ENCODE measurements at places on chromosomes 3 and 15. TPM values are rescaled to one million over a fixed set of nuclear protein-coding genes. Genes with fewer than 3 reads are reported as not detected.

DNA sequence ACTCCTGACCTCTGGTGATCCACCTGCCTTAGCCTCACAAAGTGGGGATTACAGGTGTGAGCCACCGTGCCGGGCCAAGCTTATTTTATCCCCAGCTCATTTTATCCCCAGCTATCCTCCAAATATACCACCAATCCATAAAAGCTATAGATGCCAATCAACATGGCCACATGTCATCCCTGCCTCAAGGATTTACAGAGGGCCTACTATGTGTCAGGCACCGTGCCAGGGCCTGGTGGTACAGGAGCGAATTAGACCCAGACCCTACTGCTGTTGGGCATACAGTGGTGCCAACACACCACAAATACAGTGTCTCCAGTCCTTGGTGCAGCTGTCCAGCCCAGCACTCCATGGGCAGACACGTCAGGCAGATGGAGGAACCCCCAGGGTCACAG, 73.4 kb downstream of the SCN5A start:
- DNase-seq, result no peak

Gene ARGFX
- not detected for polyA plus RNA-seq

Gene GATA2
- 25.7 TPM for polyA plus RNA-seq

GRCh38 chr3:193640165-193640715, 47.2 kb downstream of the OPA1 start:
- DNase-seq, result no peak

DNA sequence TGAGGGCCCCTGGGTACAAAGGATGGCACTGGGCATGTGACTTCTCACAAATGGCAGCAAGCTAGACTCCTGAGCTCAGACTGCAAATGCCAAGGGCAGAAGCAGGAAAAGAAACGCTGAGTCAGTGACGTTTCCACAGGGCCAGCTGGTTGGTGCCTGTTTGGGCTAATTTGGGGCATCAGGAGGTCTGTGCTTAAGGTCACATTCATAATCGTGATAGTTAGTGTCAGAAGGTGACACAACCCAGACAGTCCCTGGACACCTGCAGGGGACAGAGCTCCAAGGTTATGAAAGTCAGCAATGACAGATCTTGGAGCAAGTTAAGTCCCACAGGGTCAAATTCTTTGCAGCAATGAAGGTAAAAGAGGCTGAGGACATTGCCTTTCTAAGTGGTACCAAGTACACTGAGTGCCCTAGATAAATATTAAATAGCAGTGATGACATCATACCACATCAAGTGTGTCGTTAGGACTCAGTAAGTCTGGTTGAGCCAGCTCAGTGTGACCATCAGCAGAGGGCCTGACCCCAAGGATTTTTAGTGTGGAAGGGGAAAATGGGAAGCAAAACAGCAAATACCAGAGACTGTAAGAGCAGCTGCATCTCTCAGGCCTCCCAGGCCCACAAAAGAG, 556.9 kb upstream of the CFAP20DC start:
- no peak for DNase-seq

- no peak for DNase-seq
Measured at GRCh38 chr3:134325061-134325705, 49.1 kb downstream of the AMOTL2 start.

- no peak for DNase-seq
Measured at GRCh38 chr3:149009732-149010131, 18.4 kb downstream of the GYG1 start.

GRCh38 chr3:111695636-111696117, 100.5 kb upstream of the ZBED2 start:
- no peak for DNase-seq

- DNase-seq, result no peak
Measured at GRCh38 chr3:188526057-188526456, 372.1 kb downstream of the LPP start.

DNA sequence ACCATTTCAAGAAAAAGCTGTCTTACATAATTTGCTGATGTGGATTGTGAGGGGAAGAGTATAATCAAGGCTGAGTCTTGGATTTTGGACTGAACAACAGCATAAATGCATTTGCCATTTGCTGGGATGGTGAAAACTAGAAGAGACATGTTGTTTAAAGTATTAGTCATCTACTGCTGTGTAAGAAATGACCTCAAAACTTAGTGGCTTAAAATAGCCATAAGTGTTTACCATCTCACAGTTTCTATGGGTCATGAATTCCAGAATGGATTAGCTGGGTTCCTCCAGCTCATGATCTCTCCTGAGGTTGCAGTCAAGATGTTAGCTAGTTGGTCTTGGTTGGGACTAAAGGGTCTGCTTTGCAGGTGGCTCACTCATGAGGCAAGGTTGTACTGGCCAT, 66.2 kb downstream of the SCN11A start:
- no peak for DNase-seq

DNA sequence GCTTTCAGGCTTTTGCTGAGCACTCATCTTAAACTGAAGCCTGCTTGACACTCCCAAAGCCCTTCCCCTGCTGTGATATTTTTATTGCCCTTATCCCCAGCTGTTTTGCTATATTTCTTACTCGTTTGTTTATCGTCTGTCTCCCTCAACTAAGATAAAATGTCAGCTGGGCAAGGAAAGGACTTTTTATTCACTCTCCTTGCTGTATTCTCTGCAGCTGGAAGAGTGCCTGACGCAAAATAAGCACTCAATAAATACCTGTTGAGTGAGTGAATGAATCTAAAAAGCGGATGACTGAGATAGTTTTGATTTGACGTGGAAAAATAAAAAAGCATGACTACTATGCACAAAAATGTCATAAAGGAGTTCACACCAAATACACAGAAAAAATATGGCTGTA, 84.8 kb upstream of the POMGNT2 start:
- no peak for DNase-seq

GRCh38 chr3:111582120-111582474, 13.0 kb downstream of the ZBED2 start:
- no peak for DNase-seq

DNA sequence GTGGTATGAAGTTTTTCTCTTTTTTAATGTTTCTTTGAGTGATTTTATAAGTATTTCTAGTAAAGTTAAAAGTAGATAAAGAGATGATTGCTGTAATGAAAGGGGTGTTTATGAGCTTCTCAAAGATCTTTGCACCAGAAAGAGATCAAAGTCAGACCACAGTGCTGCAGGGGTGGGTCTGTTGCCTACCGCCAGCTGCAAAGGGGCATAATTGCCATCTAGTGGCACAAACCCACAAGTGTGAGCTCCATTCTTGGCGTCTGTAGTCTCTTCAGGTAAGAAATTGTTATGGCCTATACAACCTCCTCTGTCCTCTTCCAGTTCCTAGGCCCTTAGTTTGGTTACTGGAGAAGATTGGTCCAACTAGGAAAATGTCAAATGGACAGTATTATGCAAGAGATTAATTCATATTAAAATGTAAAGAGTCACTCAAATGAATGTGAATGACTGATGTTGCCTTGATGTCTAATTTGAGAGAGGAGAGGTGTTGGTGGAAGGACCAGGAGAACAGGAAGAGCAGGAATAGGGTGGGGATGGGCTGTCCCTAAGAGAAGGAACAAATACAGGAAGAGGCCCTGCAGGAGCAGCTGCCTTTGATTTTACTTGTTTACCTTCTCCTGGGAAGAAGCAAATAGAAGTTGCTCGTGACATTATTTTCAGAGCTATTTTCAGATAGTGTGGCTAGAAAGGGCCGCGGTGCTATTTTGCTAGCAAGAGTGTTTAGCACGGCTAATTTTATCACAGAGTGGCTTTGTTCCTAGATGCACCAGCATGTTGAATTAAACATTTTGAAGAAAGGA, 53.0 kb upstream of the GSK3B start:
- no peak for DNase-seq

GRCh38 chr3:16337856-16338540, 73.0 kb downstream of the OXNAD1 start:
- no peak for DNase-seq

DNA sequence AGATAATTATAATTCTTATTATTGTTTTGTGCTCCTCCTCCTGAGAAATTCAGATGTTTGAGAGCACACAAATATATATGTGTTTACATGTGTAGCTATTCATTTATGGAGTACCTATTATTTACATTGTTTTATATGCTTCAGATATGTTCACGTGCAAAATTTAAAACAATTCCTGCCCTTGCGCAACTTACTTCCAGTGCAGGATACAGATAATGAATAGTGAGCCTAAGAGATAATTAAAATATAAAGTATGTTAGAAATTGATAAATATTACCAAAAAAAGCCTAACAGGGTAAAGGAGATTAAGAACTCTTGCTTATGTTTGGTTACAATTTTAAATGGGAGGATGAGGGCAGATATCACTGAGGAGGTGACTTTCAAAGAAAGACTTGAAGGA, 81.7 kb upstream of the DPH6 start:
- no peak for DNase-seq

DNA sequence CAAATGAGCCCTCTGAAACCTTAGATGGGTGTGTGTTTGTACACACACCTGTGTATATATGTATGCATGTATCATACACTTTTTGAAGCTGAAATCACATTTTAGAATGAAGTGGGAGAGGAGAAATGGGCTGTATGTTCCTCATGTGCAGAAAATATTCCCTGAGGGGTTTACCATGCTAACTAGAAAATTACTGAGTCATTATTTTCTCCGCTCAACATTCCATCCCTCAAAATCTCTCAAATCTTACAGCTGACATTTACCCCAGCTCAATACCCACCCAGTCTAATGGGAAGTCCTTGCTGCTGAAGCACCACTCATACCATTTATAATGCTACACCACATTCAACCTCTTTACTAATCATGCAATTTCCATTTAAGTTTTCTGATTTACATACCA, 138.6 kb downstream of the P2RY1 start:
- no peak for DNase-seq

Gene LTF
- 0.66 TPM for polyA plus RNA-seq

Gene CYP1A2
- not detected for polyA plus RNA-seq

GRCh38 chr3:57791245-57791644, 35.1 kb downstream of the SLMAP start:
- no peak for DNase-seq

Gene KLHL24
- 16.2 TPM for polyA plus RNA-seq

DNA sequence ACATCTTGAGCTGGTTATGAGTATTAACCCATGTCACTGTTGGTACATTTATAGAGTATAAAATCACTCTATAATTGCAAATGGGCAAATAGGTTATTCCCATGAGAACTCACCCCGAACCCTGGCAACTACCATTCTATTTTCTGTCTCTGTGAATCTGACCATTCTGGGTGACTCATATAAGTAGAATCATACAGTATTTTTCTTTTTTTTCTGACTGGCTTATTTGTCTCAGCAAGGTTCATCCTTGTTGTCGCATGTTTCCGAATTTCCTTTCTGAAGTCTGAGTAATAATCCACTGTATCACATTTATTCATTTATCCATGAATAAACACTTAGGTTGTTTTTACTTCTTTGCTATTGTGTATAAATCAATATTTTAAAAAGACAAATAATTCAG, 59.9 kb upstream of the CHRM5 start:
- no peak for DNase-seq

Gene SAMD7
- not detected for polyA plus RNA-seq

DNA sequence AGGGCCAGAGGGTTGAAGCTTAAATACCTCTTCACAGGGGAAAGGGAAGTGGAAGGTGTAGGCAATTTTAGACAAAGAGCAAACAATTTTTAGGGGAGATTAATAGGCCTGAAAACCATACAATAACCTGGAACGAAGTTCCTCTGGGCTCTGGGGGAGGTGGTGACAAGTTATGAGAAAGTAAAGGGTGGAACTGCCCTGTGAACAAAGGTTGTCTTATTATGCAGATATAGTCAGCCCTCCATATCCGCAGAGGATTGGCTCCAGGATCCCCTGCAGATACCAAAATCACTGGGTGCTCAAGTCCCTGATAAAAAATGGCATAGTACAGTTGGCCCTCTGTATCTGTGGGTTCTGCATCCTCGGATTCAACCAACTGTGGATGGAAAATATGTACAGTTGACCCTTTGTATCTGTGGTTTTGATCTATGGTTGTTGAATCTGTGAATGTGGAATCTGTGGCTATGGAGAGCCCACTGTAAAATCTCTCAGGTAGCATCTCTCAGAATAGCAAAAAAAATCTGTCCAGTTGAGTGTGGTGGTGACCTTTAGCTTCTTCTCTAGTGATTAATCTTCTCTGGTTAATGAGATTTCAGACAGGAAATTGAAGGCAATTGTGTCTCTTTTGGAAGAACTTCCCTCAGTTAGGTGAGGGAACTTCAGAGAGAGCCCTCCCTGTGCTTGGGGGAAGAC, 40.2 kb downstream of the CLEC3B start:
- no peak for DNase-seq

DNA sequence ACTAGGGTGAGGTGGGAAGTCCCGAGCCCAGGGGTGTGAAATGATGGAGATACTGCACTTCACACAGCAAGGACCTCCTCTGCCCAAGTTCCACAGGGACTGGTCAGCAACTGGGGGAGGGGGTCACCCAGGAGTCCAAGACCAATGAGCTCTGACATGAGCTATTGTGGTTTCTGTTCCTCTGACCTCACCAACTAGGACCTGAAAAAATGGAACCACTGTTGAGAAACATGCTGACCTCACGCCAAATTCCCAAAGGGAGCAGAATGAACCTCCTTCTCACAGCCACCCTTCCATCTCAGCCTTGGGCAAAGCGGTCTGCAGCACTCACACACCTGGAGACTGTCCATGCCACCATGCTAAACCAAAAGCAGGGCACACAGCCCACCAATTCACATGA, 69.3 kb downstream of the LRIG1 start:
- DNase-seq, result no peak

Gene BCL6
- polyA plus RNA-seq, result 96.4 TPM

DNA sequence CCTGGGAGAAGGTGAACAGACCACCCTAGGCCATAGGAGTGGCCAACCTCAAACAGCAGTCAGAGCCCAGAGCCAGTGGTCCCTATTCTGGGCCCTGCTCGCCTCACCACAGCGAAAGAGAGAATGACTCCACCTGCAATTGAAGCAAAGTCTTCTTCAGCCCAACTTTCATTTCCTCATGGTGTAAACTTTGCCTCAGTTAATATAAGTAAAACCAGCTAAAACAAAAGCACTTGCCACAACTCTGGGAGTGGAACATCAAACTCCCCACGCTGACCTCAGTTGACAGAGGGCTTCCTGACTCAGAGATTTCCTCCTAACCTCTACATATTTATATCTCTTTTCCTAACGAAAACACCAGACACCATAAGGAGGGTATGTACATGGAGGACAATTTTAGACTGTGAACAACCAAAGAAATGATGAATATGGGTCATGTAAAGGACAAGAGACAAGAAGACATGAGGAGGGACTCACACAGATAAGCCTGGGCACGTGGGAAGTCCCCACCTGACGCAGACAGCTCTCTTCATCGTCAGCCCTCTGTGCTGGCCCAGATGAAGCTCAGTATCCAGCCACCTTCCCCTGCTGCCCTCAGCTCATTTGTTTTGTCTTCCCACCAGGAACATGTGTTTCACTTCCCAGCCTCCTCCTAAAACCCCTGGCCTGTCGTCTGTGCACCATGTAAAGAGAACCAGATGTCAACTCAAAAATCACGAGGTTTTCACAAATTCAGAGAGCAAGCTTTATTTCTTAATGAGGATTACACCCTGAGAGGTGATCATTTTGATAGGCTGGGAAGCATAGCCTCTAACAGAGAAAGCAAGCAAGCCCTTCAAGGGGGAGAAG, 140.9 kb downstream of the KCNMB2 start:
- no peak for DNase-seq

Gene OSTN
- 0.06 TPM for polyA plus RNA-seq
